ENCODE measurements at places on chromosomes 6 and 20.

DNA sequence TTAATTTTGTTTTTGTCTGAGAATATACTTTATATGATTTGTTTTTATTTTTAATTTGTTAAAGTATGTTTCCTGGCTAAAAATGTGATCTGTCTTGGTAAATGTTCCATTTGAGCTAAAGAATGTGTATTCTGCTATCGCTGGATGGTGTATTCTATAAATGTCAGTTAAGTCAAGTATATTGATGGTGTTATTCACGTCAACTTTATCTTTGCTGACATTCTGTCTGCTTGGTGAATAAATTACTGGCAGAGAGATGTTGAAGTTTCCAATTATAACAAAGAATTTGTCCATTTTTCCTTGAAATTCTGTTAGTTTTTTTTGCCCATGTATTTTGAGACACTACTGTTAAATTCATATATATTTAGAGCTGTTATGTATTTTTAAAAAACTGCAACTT is 1131.8 kb upstream of the GJE1 start:
- DNase-seq: no peak

GRCh38 chr6:116412270-116412669 is 41.5 kb downstream of the DSE start:
- DNase-seq: no peak

GRCh38 chr6:68732423-68732822 is 97.3 kb downstream of the ADGRB3 start:
- no peak for DNase-seq

DNA sequence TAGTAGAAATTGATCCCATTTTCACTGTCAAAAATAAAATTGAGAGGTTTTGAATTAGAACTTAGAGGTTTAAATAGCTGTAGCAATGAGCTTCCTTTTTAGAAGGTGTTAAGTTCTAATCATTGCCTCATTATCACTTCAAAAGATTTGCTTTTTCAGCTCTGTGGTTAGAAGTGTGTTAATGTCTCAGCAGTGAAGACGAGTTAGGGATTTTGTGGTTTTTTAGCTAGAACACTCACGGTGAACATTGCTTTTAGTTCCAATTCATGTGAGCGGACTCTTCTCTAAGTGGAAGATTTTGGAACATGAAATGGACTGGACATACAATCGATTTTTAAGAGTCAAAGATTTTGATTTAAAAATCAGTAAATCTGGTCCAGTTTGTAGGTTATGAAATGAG is 12.7 kb upstream of the IFNGR1 start:
- DNase-seq: peak; percentile 85

DNA sequence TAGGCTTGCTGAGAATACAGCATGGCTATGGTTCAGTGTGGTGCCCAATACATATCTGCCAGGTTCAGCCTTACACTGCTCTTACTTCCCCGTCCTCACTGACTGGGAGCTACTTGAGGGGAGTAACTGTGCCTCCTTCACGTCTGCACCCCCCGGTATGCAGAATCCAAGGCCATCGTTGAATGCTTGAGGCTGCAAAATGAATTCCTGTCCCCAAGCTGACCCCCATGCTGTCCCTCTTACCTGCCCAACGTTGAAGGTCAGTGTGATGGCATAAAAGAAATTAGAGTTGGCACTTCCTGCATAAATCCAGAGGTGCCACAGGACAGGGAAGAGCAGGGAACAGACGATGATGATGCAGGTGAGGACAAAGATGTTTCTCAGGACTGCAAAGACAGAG is 16.3 kb downstream of the MAP1LC3A start:
- DNase-seq: no peak

Data from Jurkat, Clone E6-1 (cell line).